Activated CD4-positive, alpha-beta T cell treated with anti-CD3 and anti-CD28 coated beads, Interleukin-2, amount 10 ng/mL, durations not matched to agents 24 days and 14 days (primary cell): ENCODE measurements at places on chromosomes 4 and X. TPM values are rescaled to one million over a fixed set of nuclear protein-coding genes. Genes with fewer than 3 reads are reported as not detected.

GRCh38 chrX:37684973-37685372 is 618 bp upstream of the XK start:
- H3K27me3 ChIP-seq, result peaks cover 1% of the 10 kb centered on the region
- no peak for DNase-seq
- H3K36me3 ChIP-seq, result no peaks in the 10 kb centered on the region
- H3K4me3 ChIP-seq, result no peak overlapping the region
- no peak overlapping the region for H3K27ac ChIP-seq

- DNase-seq, result no peak
- no peak overlapping the region for H3K4me3 ChIP-seq
- H3K36me3 ChIP-seq, result no peaks in the 10 kb centered on the region
- no peak overlapping the region for H3K27ac ChIP-seq
Measured at GRCh38 chr4:5845035-5845905, 47.6 kb downstream of the CRMP1 start.

The C4orf50 gene
- total RNA-seq, result 0.16 and 0.21 TPM in 2 replicates

- H3K4me1 ChIP-seq, result peaks cover under 1% of the 10 kb centered on the region
- no peak overlapping the region for H3K4me3 ChIP-seq
- H3K36me3 ChIP-seq, result no peaks in the 10 kb centered on the region
Measured at GRCh38 chrX:148372925-148373324, 127.5 kb upstream of the AFF2 start.

- peak overlapping the region; percentile 86 for H3K4me3 ChIP-seq
- peak; percentile 83 for DNase-seq
- H3K27ac ChIP-seq, result peak overlapping the region; percentile 96
- no peaks in the 10 kb centered on the region for H3K27me3 ChIP-seq
- peaks cover 40% of the 10 kb centered on the region for H3K36me3 ChIP-seq
- H3K4me1 ChIP-seq, result peaks cover 34% of the 10 kb centered on the region
Measured at GRCh38 chrX:78321809-78322208, 5.6 kb downstream of the CYSLTR1 start.

- H3K27ac ChIP-seq, result no peak overlapping the region
- no peak for DNase-seq
- no peaks in the 10 kb centered on the region for H3K4me1 ChIP-seq
- H3K4me3 ChIP-seq, result no peak overlapping the region
- H3K27me3 ChIP-seq, result no peaks in the 10 kb centered on the region
- no peaks in the 10 kb centered on the region for H3K36me3 ChIP-seq
Measured at GRCh38 chr4:78185117-78185516, 128.0 kb downstream of the FRAS1 start.

The MAB21L2 gene
- total RNA-seq, result not detected in 2 replicates

DNA sequence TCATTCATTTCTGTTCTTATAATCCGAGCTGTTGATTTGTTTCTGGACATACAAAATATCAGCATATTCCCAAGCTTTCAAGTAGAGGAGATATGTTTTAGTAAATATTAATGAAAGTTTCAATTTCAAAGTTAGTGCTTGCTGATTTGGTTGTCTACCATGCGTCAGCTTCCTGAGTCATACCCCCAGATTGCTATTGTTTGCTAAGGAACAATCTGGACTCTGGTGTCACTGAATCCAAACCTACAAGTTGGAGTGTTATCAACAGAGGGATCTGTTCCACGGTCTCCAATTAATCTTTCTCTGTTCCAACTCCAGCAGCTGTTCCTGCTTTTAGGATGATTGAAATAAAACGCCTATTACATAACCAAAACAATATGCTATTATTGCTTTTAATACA is 96.1 kb upstream of the FAM9A start:
- peaks cover 5% of the 10 kb centered on the region for H3K27me3 ChIP-seq
- no peak for DNase-seq
- no peak overlapping the region for H3K27ac ChIP-seq

GRCh38 chrX:48958635-48959094 is 1.3 kb upstream of the OTUD5 start:
- H3K4me3 ChIP-seq, result peak overlapping the region; percentile 98
- H3K27ac ChIP-seq, result peak overlapping the region; percentile 100
- H3K36me3 ChIP-seq, result peaks cover 25% of the 10 kb centered on the region
- no peaks in the 10 kb centered on the region for H3K27me3 ChIP-seq
- peak; percentile 74 for DNase-seq
- peaks cover 30% of the 10 kb centered on the region for H3K4me1 ChIP-seq
